ENCODE measurements at places on chromosomes 7 and 10.

DNA sequence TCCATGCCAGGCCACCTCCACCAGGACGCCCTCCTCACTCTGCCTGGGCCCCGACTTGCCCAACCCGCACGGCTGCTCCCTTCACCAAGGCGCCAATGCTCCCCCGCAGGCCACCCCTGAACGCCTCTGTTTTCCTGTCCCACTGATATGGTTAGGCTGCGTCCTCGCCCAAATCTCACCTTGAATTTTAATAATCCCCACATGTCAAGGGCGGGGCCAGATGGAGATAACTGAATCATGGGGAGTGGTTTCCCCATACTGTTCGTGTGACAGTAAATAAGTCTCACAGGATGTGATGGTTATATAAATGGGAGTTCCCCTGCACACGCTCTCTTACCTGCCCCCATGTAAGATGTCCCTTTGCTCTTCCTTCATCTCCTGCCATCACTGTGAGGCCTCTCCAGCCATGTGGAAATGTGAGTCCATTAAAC is 29.8 kb downstream of the RSU1 start:
- no peak for DNase-seq

- DNase-seq: peak; percentile 58
Observed at GRCh38 chr7:129664029-129665012, 52.8 kb downstream of the NRF1 start.

GRCh38 chr10:113539789-113540188 is 13.1 kb upstream of the HABP2 start:
- DNase-seq: peak; percentile 41

DNA sequence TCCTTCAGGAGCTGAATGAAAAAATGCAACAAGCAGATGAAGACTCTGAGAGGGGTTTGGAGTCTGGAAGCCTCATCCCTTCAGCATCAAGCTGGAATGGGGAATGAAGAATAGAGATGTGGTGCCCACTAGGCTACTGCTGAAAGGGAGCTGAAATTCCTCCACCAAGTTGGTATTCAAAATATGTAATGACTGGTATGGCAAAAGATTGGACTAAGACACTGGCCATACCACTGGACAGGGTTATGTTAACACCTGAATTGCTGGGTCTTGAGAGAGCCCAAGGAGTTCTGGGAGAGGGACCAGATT is 5.4 kb downstream of the IFIT2 start:
- no peak for DNase-seq

DNA sequence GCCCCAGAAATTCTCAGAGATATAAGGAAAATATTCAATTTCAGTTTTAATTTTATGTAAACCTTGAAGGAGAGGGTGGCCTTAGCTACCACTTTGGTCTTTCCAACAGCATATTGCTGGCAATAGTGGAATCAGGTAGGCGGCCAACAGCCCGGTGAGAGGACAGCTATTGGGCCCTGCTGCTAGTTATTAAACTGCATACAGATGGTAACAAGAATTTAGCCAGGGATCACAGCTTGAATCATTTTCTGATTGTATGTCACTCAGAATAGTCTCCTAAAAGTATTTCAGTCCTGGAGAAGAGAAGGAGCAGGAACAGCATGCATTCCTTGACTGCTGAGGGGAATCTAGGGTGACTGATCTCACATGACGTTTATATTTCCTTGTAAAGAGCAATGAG is 261.4 kb upstream of the SMIM30 start:
- no peak for DNase-seq

- DNase-seq: no peak
Observed at GRCh38 chr10:99870123-99870730, 87.8 kb downstream of the ABCC2 start.

DNA sequence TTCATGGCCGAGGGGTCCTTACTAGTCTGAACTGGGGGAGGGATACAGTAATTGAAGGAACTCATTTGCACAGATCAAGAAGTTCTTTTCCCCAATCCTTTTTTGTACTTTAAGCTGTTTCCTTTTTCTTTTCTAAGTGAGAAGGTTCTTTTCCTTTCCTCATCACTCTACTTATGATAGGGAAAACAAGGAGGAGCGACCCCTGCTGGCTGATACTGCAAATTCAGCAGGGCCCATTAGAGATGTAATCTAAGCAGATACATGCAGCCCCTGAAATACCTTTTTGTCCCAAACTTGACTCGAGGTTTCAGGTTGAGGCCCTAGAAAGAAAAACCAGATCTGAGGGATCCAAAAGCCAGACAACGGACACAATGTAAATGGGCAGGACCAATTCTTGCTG is 305.5 kb downstream of the DNAJB9 start:
- DNase-seq: no peak

GRCh38 chr10:73073627-73074026 is 23.0 kb downstream of the P4HA1 start:
- no peak for DNase-seq

- no peak for DNase-seq
Observed at GRCh38 chr10:67385566-67385965, 310.4 kb downstream of the CTNNA3 start.

DNA sequence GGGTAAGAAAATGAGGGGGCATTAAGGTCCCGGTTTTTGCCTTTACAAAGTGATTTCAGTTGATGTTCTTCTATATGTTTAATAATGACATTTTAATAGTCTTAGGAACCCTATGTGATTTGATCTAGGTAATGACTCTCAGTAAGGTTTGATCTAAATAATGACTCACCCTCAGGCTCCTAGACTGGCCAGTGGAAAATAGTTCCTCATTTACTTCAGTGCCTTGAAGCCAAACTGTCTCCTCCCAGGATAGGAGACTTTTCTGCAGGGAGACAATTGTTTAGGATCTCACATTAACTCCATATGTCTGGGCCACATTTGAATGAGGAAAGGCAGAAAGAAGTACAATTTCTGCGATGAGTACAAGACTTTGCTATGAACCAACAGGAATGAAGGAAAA is 1331.9 kb downstream of the XPNPEP1 start:
- no peak for DNase-seq

GRCh38 chr7:74356589-74357315 is 67.5 kb downstream of the CLIP2 start:
- no peak for DNase-seq

- DNase-seq: no peak
Observed at GRCh38 chr10:51273574-51273973, 199.3 kb downstream of the PRKG1 start.

- DNase-seq: no peak
Observed at GRCh38 chr10:8049865-8050555, 4.5 kb upstream of the GATA3 start.

DNA sequence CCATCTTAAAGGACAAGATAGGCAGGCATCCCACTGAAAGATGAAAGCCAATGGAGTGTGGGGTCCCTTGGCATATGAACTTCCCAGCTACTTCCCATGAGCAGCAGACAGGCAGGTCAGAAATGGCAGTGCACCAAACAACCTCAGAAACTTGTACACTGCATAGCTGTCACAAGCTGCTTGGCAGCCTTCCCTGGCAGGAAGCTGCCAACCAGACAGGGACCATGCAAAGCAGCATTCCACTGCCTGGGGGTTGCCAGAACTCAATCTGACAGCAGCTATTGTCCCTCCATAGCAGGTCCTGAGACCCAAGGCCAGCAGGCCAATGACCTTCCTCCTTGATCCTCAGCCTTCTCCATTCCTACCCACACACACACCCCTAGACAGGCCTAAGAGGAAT is 139.5 kb downstream of the PLCE1 start:
- no peak for DNase-seq

GRCh38 chr10:125101049-125101448 is 59.3 kb downstream of the CTBP2 start:
- DNase-seq: no peak

DNA sequence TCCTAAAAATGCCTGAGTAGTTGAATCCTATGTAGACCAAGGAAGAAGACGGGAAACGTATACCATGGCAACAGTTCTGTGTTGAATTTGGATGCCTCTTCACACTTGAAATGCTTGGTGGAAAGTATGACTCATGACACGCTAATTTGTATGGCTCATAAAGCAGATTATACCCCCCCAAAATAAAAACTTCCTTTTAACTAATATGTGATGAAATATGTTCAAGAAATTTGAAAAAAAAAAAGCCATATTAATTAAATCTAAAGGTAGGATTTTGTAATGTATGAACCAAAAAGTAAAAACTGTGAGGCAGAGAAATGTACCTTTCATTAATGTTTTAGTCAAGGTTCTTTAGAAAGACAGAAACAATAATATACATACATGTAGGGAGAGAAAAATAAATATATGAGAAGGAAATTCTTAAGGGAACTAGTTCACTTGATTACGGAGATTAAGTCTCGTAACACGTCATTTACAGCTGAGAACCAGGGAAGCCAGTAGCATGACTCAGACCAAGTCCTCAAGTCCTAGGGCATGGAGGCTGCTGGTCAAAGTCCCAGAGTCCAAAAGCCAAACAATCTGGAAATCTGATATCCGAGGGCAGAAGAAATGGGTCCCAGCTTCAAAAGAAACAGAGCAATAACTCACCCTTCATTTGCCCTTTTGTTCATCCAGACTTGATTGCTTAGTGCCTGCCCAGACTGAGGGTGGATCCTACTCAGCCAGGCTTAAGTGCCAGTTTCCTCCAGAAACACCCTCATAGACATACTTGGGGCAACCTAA is 485.1 kb downstream of the SEMA3D start:
- peak; percentile 83 for DNase-seq

GRCh38 chr10:29687421-29688164 is 52.8 kb upstream of the SVIL start:
- no peak for DNase-seq

DNA sequence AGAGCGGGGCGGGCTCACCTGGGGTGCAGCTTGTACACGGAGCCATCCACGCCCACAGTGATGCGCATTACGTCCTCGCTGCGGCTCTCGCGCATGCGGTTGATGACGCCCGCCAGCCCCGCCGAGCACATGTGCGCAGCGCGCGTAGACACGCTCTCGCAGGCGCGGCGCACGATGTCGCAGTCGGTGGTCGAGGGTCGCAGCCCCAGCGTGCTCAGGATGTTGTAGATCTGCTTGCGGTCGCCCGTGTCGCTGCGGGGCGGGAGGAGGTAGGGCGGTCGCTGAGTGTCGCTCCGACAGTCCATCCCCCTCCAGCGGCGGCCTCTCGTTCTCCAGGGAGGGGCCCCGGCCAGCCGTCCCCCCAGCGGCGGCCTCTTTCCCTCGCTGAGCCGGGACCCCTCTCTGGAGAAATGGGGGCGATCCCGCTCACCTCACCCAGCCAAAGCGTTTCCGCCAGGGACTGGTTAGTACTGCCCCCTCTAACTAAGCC is 4.4 kb upstream of the MYL7 start:
- DNase-seq: no peak

GRCh38 chr7:106201164-106201563 is 83.6 kb downstream of the NAMPT start:
- DNase-seq: no peak

DNA sequence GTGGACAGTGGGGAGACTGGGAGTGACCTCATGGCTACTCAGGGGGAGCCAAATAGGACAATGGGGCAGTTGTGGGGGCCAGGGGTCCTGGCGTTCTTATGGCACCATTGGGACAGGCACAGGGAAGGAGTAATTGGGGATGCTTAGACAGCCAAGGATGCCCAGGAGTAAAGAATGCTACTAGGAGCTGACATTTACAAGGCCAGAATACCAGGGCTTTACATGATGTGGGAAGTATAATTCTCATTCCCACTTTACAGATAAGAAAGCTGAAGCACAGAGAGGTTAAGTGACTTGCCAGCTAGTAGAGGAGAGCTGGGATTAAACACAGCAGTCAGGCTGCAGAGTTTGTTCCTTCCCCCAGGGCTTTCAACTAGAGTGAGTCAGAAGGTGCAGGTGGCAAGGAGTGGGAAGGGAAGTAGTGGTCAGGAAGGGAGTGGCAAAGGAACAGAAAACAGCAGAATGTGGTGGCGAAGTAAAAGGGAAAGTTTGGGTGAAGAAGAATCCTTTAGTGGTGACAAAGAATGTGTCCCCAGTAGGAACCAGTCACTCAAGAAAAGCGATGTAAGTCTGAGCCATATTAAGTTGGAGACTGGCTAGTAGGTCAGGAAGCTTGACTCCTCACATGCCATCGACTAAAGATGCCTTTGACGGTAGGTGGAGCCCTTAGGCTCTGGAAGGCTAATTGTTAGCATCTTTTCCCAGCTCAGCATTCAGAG is 32.8 kb downstream of the CPVL start:
- peak; percentile 43 for DNase-seq

- DNase-seq: no peak
Observed at GRCh38 chr10:7659560-7659959, 7.2 kb downstream of the ITIH5 start.

- no peak for DNase-seq
Observed at GRCh38 chr10:119007211-119007574, 22.3 kb upstream of the NANOS1 start.

DNA sequence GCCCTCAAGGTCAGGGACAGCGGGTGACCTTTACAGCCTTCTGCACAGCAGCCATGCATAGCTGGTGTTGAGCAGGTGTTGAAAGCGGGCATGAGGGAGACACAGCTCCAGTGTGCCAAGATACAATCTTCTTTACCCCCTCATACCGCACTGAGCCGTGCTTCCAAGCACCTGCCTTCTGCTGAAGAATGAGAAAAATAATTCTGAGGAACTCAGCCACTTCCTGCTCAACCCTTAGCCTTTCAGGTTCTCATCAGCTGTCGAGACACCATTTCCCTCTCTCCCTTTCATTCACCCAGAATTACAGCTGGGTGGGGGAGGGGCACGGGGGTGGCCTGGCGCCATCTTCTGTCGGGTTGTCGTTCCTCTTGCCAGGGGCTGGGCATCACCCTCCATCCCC is 58.6 kb downstream of the COL13A1 start:
- no peak for DNase-seq

GRCh38 chr10:124450783-124451057 is 885 bp upstream of the NKX1-2 start:
- DNase-seq: no peak

- no peak for DNase-seq
Observed at GRCh38 chr10:49228677-49229076, 40.5 kb upstream of the TMEM273 start.

- DNase-seq: no peak
Observed at GRCh38 chr7:7816084-7816483, 97.7 kb upstream of the RPA3 start.

- DNase-seq: no peak
Observed at GRCh38 chr10:103192089-103192450, 1.0 kb downstream of the NT5C2 start.

GRCh38 chr10:73814896-73815718 is 3.7 kb upstream of the NDST2 start:
- no peak for DNase-seq

DNA sequence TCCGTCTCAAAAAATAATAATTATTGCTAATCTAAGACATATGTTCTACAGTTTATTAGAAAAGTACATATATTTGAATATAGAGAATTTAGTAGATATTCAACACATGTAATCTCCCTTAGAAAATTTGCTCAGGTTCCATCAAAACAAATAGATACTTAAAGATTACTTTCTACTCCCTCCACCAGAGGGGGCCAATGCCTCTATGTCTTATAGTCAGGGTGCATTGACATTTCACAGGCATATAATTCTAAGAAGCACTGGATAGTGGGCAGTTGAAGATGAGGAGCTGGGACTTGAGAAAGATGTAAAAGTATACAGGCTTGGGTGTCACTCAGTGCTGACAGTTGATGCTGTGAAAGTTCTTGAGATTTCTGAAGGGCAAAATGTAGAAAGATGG is 301.6 kb upstream of the HPS1 start:
- DNase-seq: no peak

- no peak for DNase-seq
Observed at GRCh38 chr10:124384172-124384571, 34.6 kb downstream of the OAT start.

Measured in Caki2 (cell line).